ENCODE measurements at places on chromosomes 7 and 10.

DNA sequence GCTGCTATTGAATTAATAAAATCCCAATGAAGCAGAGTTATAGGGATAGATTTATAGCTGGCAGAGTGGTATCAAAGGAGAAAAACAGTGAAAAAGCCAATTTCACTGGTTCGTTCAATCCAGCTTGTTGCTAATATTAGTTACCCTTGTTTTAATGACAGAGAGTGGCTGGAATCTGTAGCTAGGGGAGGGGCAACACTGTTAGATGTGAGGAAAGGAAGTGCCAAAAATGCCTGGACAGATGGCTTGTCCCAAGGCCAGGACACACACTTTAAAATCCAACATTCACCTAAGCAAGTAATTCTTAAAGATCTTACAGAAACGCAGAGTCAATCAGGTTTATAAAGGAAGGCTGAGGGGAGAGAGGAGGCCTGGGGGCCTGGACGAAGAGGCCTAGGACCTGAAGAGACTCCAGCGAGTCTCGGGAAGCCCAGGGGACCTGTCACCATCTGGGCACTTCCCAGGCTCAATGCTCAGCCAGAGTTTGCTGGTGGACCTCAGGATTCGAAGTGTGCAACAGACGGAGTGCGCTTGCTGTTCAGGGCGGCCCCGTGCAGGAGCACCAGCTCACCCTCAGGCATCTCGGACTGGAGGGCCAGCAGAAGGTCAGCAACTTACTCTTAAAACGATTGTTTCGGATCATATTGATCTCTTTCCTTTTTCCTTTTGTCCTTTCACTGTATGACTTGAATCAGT lies 36.7 kb downstream of the TMEM248 start:
- no peak for DNase-seq

GRCh38 chr7:151724920-151725584 lies 151.9 kb downstream of the PRKAG2 start:
- DNase-seq, result no peak

DNA sequence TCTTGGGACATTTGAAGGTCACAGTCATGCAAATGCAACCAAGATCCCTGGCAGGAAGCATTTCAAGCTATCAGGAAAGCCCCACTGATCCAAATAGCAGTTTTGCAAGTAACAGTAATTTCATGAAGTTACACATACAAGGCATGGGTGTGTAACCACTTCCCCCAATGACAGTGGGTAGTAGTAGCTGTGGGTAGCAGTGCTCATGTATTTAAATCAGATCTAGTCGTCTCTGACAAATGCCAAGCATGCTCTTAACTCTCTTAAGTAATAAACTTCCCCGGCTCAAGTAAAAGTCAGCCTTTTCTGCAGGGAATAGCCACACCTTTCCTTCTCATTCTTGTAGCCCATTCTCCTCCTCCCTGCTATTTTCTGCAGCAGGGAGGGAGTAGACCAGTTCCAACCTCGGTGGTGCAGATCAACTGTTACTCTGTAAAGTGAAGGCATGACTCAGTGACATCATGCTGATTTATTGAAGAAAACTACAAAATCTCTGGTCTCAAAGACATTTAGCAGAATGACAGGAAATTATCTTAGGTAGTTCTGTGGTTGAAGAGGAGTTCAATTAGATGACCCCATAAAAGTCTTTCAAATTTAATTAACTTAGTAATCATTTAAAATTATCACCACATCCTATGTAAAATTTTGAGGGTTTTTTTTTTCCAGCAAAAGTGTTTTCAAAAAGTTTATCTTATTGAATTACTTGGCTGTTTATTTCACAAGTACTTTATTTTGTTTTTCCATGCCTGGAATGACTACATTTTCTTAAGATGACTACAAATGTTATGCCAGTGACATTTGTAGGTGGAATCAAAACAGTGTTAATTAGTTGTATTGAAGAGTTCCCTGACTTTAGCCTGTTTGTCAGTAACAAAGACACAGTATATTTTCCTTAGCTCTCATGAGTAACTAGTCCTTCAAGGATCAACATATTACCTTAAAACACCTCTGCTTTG lies 568.3 kb downstream of the INHBA start:
- DNase-seq, result no peak

GRCh38 chr10:27568196-27569175 lies 64.4 kb downstream of the RAB18 start:
- no peak for DNase-seq

DNA sequence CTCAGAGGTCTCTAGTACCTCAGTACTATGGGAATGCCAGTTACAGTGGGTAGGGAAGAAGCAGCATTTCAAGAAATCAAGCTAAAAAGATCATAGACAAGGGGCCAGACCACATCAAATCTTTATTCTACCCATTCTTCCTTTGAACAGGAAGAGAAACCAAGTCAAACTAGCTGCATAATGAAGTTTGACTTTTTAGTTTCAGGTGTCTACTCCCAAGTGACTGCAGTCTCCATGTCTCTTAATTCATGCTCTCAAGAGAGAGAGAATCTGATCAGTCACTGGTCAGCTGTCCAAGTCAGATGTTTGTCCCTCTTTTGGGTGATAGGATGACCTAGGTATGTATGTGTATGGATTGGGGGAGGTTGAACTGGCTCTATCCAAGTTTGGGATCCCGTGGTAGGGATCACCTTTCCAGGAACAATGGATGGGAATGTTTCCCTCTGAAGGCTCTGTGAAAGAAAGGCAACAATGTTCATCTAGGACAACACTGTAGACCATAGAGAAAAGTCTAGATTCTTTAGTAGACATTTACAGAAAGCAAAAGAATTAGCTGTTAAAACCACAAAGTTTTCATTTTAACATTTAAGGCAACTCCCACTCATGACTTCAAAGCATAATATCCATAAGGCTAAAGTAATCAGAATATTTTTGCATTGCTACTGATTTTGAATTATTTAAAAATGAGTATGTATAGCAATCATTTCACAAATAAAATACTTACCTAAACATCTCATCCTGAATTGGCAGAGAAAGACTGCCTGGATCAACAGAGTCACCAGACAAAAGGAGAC lies 30.1 kb upstream of the PRTFDC1 start:
- DNase-seq, result no peak

GRCh38 chr10:4736608-4737007 lies 89.4 kb upstream of the AKR1E2 start:
- no peak for DNase-seq

- no peak for DNase-seq
Observed at GRCh38 chr10:6595499-6595898, 15.4 kb upstream of the PRKCQ start.

GRCh38 chr10:81871558-81871957 lies 3.4 kb upstream of the NRG3 start:
- no peak for DNase-seq

DNA sequence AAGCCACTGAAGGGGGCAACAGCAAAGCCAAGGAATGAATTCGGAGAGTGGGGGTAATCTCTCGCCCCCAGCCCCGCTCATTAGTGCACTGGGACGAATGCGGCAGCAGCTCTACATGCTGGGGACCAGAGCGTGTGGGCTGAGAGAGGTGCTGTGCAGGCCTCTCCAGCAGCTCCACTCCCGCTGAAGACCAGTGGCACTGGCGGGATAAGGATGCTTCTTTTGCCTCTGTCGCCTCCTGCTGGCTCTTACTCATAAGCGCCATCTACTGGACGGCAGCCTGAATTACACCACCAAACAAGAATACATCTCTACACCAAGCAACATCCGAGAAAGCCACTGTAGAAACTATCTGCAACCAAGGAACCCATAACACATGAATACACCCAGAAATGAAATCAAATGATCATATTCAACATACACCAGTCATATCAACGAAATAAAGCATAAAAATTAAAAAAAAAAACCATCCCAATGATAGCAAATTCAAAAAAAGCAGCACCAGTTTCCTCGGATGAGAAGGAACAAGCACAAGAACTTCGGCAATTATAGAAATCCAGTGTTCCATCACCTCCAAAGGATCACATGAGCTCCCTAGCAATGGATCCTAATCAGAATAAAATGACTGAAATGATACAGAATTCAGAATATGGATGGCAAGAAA lies 79.0 kb upstream of the TMEM168 start:
- no peak for DNase-seq

GRCh38 chr10:88408096-88408495 lies 175.0 kb downstream of the RNLS start:
- no peak for DNase-seq

DNA sequence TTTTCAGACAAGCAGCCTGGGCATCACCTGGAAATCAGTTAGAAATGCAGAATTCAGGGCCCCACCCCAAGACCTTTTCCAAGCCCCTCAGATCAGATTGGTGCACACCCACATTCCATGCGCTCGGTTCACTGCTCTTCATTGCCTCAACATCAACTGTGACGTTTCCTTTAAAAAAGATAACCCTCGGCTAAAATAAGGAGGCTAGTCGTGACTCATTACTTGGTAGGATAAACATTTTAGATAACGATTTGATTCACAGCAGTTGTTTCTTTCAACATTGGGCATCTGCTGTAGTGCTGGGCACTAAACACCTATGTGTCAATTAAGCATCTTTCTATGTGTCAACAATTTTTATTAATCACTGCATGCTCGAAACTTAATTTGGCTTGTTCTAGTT lies 191.1 kb upstream of the LRGUK start:
- DNase-seq, result no peak

- DNase-seq, result no peak
Observed at GRCh38 chr10:14356921-14357320, 26.2 kb upstream of the FRMD4A start.

- no peak for DNase-seq
Observed at GRCh38 chr7:41586931-41587640, 115.8 kb downstream of the INHBA start.

DNA sequence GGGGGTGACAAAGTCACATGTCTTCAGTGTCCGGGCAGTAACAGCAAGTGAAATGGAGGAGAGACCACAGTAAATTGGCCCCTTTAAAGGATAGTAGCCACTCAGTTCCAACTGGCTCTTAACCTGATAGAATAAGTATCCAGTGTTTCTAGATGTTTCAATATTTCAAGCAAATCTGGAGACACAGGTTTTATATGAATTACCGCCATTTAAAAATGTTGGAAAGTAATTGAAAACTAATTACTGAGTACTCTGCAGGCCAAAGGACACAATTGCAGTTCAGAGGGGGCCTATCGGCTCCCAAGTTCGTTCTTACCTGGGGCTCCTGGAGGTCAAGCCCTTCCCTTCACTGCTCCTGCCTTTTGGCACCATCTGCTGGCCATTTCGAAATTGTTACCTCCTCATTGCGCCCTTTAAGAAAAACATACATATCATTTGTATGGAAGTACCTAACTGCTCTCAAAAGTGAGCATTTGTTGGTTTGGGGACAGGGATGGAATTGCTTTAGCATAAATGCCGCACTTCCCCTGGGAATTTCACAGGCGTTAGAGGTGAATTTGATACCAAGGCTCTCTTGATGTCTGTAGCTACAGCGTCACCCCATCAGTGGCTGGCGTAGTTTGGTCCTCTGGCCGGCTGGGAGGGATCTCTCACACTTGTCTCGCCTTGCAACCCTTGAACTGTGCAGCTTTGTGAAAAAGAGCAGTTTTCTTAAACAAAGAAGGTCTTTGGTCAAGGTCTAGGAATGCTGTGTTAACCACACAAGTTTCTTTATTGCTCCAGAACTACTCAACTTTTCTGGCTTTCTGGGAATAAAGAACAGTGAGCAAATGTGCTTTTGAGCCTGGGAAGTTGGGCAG lies 220.0 kb downstream of the ARHGAP21 start:
- DNase-seq, result no peak

- no peak for DNase-seq
Observed at GRCh38 chr7:24709585-24710360, 47.5 kb downstream of the GSDME start.

DNA sequence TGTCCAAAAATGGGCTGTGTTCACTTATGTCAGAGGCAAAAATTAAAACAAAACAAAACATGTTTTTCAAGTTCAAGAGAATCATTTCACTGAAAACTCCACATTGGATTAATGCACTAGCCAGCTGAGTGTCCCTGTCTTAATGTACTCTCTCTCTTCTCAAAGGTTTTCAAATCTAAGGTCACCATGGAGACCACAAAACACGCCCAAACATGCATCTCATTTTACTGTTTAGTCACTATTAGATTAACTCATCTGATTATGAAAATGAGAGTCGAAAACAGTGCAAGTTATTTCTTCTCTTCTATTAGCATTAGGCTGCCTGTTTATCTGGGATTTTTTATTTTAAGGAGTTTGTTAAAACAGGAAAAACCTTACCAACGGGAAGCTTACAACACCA lies 70.8 kb upstream of the ASAH2 start:
- no peak for DNase-seq

- peak; percentile 52 for DNase-seq
Observed at GRCh38 chr10:103685880-103686669, 169.3 kb downstream of the SH3PXD2A start.

DNA sequence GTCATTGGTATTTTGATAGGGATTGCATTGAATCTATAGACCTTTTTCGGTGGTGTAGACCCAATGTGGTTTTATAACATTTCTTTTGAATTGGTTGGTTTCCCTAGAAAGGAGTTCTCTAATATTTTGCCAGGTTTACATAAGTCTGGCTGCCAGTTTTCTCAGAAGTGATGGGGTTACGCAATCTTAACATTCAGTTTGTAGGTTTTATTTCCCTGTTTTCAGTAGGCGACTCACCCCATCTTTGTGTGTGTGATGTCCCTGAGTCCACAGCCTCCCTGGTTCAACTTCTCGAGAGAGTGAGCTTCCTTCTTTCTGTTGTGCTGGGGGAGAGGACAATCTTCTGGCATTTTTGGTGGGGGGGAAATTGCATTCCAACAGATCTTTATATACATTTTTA lies 9.6 kb upstream of the KIF5B start:
- DNase-seq, result no peak

DNA sequence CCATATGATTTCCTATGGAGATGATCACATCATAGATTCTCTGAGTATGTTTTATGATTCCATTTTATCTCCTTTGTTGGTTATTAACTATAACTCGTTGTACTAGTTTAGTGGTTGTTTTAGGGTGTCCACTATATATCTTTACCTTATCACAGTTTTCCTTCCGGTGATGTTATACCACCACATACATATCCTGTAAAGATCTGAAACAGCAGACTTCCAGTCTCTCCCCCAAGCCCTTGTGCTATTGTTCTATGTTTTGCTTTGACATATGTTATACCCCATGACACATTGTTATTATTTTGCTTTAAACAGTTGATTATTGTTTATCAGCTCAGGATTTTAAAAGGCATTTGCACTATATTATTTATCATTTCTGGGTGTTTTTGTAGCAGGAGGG lies 7.3 kb downstream of the IL15RA start:
- DNase-seq, result no peak

GRCh38 chr10:112421731-112422130 lies 25.0 kb downstream of the ZDHHC6 start:
- DNase-seq, result no peak

DNA sequence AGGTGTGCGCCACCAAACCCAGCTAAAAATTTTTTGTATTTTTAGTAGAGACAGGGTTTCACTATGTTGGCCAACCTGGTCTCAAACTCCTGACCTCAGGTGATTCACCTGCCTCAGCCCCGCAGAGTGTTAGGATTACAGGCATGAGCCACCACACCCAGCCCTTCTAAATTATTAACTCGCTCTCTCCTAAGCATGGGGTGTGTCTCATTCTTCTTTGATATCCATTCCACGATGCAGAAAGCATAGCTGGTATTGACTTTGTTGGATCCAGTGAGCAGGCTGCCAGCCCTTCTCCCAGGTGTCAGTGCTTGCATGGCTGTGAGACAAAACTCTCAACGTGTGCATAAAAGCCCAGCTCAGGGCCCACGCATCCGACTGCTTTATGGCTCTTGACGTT lies 254.1 kb upstream of the PFKP start:
- DNase-seq, result no peak

All from activated T-helper 1 cell treated with anti-CD3 and anti-CD28 coated beads, Interleukin-2, amount 50 U/mL, for 16 hours (primary cell).